Fibroblast of pulmonary artery (primary cell): ENCODE measurements at places on chromosomes 7 and 10.

DNA sequence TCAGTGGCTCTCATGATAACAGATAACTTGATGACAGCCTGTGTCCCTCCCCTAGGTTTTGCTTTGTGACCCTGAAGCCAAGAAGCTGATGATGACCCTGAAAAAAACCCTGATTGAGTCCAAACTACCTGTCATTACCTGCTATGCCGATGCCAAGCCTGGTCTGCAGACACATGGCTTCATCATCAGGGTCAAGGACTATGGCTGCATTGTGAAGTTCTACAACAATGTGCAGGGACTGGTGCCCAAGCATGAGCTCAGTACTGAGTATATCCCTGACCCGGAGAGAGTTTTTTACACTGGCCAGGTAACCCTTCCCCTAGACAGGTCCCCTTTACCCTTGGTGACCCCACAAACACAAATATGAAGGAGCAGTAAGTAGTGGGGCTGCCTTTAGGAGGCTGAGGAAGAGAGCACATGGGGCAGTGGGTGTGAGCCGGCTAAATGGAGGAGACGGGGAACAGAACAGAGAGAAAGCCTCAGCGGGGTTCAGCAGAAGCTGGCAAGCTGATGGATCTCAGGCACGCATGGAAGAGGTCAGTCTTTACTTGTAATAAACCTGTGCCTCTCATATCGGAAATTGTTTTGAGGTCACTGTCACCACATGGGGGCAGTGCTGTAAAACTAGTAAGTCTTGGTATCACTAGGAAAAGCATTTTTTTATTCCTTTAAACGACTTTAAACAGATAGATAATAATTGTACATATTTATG, 20.2 kb downstream of the PDCD11 start:
- peak; percentile 84 for DNase-seq

DNA sequence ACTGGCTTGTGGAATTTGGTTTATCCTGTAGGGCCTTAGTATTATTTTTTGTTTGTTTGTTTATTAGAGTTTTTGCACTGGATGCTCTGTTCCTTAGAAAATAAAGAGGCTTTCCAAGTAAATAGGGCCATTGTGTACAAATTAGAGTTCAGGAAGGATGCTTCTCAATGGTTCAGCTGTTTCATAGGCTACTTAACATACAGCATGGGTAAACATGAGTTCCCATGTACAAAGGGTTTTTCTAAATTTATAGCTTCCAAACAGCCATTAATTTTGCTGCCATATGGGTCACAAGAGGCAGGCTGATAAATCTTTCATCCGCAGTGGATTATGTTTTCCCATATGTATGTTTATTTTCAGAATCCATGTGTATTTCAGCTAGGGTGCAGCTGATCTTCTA, 121.6 kb upstream of the WDR11 start:
- no peak for DNase-seq

DNA sequence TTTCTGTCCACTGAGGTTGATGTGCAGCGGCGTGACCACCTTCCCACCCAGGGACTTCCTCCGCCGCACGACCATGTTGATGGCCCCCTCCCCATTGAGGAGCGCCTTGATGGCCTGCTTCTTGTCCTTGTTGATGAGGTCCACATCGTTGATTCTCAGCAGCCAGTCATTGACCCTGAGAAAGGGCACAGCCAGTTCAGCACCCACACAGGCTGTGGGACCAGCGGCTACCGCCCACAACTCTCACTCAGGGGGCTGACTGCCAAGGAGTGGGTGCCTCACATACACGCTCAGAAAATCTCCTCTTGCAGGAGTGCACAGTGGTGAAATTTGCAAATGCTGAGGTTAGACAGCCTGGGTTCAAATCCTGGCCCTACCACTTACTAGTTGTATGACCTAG, 97.2 kb downstream of the DLG5 start:
- DNase-seq = no peak

GRCh38 chr7:28082071-28082470, 98.5 kb downstream of the JAZF1 start:
- no peak for DNase-seq

DNA sequence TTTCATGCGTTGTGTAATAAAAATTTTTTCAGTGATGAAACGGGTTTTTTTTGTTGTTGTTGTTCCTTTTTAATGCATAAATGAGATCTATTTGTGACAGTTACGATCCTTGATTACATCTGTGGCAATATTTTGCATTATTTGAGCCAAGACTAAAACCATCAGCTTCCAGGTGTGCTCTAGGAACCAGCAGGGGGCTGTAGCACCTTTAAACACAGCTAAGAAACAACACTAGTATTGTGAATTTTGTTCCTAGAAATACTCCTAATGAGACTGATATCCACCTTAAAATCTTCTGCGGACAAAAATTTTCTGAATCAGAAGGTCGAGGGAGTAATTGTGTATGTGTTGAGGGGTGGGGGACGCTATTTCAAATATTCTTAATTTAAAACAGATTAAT, 52.6 kb downstream of the FGFBP3 start:
- DNase-seq = peak; percentile 44

DNA sequence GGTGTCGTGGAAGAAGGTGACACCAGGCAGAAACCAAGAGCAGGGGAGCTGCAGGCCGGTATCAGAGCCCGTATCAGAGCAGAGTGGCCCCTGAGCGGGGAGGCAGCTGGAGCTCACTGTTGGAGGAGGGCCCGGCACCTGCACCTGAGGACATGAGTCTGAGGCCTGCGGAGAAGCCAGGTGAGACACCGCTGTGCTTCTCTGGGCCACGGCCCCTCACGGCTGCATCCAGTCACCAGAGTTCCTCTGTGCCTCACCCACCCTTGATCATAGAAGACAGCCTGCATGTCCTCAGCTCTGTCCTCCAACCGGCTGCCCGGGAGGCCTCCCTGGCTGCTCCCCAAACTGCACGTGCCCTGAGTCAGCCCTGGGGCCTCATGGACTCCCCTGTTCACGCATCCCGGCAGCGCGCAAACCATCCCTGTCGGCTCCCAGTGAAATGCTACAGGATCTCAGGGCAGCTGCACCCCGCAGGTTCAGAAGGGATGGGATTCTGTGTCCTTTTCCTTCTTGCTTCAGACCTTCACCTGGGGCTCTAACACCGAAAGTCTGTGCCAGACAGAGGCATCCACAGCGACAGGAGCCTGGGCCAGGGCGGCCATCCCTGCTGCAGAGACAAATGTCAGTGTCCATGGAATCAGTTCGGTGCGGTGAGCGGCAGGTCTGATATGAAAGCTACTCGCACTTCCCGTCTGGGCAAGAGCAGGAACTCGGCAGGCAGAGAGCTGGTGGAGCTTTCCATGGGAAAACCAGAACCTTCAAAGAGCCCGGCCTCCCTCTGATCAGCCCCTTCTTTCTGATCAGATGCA, 111.9 kb upstream of the FAM20C start:
- no peak for DNase-seq

DNA sequence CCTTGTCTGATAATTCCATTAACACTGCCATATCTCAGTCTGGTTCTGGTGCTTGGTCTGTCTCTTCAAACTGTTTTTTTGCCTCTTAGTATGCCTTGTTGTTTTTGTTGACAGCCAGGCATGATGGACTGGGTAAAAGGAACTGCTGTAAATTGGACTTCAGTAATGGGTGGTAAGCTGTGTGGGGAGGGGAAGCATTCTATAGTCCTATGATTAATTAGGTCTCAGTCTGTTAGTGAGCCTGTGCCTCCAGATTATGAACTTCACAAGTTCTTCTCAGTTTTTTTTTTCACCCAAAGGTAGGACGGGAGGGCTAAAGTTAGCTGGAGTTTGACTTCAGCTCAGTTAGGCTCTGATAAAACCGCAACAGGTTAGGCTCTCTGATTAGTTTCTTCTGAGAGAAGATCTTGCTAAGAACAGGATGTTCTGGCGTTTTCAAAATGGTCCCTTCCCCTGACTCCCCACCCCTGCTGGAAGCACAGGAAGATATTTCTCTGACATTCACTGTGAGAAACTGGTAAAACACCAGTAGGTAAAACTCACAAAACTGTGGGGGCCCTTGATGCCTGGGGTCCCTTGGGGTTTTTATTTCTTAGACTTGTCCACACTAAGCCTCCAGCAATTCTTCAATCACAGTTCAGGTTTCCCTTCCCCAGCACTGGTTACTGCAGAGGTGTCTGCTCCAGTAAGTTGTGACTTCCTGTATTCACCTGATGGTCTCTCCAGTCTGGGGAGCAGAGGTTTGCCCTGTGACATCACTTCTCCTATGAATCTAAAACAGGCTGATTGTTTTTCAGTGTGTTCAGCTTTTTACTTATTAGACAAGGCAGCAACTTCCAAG, 43.3 kb upstream of the CCDC71L start:
- no peak for DNase-seq

GRCh38 chr7:110573862-110574528, 516.9 kb upstream of the LRRN3 start:
- peak; percentile 15 for DNase-seq

GRCh38 chr10:78025685-78026364, 3.5 kb downstream of the POLR3A start:
- DNase-seq = no peak

DNA sequence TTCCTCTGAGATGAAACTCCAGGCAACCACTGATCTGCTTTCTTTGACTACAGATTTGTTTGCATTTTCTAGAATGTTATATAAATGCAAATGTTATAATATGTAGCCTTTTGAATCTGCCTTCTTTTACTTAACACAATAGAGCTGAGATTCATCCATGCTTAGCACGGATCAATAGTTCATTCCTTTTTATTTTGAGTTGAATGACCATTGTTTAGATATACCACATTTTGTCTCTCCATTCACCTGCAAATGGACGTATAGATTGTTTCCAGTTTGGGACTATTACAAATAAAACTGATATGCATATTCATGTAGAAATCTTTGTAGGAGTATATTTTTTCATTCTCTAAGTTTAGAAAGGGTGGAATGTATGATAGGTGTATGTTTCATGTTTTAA, 57.7 kb downstream of the VPS41 start:
- DNase-seq = no peak

GRCh38 chr7:76424413-76425111, at the start of gene ZP3:
TSS of gene ZP3 (plus strand) at chr7:76424950. CDS start at chr7:76424965, 15 bp downstream.
- no peak for DNase-seq

DNA sequence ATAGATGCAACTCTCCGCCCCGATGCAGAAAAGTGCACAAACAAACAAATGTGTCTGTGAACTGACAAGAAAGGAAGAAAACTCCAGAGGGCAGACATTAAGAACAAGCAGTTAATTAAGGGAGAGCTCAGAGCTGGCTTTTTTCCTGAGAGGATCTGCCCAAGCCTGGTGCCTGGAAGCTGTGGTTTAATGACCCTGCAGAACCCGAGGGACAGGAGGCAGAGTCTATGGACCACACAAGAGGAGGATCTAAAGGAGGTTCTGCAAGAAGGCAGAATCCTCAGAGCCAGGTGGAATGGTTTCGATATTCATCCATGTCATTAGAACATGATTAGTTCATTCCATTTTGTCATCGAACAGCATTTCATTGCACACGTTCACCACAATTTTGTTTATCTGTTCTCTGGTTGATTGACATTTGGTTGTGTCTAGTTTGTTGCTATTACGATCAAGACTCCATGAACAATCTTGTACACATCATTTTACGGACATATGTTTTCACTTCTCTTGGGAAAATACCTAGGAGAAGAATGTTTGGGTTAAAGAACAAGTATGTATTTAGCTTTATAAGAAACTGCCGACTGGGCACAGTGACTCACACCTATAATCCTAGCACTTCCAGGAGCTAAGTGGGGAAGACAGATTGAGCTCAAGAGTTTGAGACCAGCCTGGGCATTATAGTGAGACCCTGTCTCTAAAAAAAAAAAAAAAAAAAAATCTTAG, 560.2 kb downstream of the CALN1 start:
- DNase-seq = no peak

- DNase-seq = peak; percentile 95
Observed at GRCh38 chr10:121942749-121943416, 15.1 kb upstream of the ATE1 start.

- DNase-seq = no peak
Observed at GRCh38 chr10:50605951-50606270, 17.8 kb downstream of the SGMS1 start.

DNA sequence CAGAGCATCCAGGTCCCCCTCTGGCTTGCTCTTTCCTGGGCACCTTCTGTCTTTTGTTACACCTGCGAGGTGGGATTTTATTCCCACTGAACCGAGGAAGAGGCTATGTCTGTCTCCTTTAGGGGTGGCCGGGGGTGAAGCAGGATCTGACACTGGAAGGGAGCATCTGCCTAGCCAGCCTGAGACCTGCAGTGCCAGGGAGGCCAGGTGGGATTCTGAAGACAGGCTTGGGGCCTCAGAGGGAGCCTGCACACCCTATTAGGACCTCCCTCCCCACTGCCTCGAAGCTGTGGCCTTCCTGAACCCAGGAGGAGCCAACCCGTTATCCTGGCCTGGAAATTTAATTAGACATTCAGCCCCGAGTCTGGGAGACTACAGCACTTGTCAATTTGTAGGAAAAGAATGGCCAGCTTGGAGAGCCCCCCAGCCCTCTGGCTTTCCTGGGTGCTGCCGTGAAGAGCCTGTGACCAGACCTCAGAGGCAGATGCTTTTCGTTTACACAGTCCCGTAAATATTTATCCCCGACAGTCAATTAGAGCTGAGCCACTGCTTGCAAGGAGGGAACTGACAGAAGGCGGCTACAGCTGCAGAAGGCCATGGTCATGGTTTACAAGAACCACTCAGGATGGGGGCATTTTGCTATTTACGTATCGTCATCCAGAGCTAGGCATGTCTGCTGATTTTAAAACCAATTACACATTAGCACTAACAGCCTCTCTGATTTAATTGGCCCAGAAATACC, 19.7 kb downstream of the CHAT start:
- DNase-seq = no peak

- DNase-seq = no peak
Observed at GRCh38 chr7:122833888-122834570, 52.2 kb downstream of the CADPS2 start.

DNA sequence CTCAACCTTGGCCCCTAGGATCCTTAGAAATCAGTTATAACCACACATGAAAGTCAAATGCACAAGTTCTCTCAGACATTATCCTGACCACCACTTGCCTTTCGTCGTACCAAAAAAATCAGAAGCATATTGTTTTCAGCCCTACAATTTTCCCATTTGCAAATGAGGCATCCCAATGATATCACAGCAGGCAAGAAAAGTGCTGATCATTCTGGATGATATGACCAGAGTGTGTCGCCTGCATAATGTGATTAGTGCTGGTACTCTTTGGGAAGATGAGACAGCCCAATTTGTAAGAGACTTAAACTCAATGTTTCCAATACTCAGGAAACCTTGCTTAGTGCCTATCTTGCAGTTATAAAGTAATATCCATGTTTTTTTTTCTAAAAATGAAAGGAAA, 168.0 kb downstream of the SORCS1 start:
- no peak for DNase-seq

DNA sequence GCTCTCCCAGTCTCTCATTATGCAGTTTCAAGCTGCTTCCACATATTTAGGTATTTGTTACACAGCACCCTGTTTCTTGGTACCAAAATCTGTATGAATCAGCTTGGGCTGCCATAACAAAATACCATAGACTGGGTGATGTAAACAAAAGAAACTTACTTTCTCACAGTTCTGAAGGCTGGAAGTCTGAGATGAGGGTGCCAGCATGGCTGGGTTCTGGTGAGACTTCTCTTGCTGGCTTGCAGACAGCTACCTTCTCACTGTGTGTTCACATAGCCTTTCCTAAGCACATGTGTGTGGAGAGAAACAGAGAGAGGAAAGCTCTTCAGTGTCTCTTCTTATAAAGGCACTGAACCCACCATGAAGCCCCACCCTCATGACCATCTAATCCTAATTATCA, 15.7 kb upstream of the CBLL1 start:
- no peak for DNase-seq

- peak; percentile 50 for DNase-seq
Observed at GRCh38 chr7:155763691-155764437, 48.4 kb downstream of the SHH start.
